ENCODE measurements at places on chromosomes 6 and 20. TPM values are rescaled to one million over a fixed set of nuclear protein-coding genes. Genes with fewer than 3 reads are reported as not detected.

GRCh38 chr6:67974931-67975330 lies 660.2 kb upstream of the ADGRB3 start:
- DNase-seq = no peak

RBM38 gene
- 11.2 TPM for total RNA-seq

- no peak for DNase-seq
Measured at GRCh38 chr6:40997234-40997957, 41.6 kb downstream of the UNC5CL start.

DNA sequence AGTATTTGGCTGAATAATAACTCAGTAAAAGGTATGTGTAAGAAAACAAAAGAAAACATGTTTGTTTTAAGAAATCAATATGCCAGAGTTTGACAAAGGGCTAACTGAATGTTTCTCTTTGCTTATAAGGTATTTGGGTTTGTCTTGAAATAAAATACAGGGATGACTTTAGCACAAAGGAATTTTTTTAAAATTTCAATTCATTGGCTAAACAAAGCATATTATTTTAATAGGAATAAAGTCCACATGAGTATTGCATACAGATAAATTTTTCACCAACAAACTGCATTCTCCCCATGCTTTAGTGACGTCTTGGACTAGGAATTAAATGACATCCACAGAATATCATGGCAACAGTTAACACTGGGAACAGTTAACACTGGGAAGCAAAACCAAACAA lies 480.0 kb upstream of the JAG1 start:
- DNase-seq = no peak

DNA sequence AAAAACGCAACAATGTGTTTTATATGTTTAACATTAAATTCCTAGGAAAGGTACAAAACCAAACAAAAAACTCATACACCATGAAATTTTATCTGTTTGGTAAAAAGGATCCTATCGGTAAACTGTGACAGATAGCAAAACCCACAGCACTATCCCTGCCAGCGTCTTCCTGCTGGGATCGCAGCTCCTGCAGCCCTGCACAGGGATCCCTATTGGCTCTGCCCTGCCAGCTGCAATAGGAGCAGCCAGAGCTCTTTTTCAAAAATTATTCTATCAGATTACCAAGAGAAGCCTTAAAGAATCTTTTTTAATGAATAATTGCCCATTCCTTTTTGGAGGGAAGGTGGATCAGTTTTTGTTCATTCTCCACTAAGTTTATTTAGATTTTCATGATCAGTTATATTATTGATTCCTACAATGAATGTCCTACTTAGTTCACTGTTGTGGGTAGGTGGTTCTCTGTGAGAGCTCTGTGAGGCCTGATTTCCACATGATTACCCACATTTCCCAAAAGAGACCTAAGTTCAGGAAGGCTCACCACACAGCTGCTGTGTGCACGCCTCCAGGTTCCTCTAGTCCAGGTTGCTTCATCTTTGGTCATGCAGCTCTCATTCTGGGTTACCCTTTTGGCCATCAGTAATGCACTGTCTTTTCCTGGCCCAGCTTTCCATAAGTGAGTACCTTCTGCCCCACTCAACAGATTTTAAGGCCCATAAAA lies 293.8 kb downstream of the FRK start:
- DNase-seq = no peak

- no peak for DNase-seq
Measured at GRCh38 chr20:45835825-45836224, 2.2 kb downstream of the SNX21 start.

RHAG gene
- not detected for total RNA-seq

TRIM40 gene
- total RNA-seq = not detected

AKAP7 gene
- total RNA-seq = 212 TPM

VSTM2L gene
- total RNA-seq = 39.6 TPM

- DNase-seq = no peak
Measured at GRCh38 chr6:3800850-3801591, 48.2 kb upstream of the FAM50B start.

- DNase-seq = no peak
Measured at GRCh38 chr20:57996936-57997890, 231.2 kb downstream of the ANKRD60 start.

DNA sequence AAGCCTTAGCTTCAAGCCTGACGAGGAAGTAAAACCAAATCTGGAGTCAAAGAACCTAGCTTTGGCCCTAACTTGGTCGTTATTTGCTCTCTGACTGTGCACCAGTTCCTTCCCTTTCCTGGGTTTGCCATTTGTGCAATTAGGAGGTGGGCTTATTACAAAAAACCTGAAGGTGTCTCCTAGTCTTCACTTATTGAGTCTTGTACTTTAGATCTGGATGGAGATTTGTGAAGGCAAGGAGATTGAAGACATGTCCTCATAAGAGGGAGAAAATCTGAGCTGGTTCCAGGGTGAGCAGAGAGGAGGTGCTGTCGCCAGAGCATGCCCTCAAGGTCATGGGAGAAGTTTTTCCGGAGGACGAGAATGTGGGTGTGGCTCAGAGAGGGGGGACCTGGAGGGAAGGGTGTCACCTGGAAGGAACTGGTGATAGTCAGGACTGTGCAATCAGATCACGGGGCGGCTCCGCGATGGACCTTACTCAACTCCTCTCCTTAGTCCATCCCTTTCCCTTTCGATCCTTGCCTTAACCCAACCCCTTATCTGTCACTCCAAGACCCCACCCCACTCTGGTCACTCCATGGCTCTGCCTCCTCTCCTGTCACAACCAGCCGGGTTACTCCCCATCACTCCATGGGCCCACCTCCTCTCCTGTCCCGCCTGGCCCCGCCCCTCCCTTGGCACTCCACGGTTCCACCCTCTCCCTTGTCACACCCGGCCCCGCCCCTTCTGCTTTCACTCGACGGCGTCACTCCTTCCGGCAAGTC lies 588 bp upstream of the ACSS2 start:
- DNase-seq = no peak

CCN2 gene
- total RNA-seq = 6.9 TPM

TSHZ2 gene
- total RNA-seq = 0.31 TPM

DNA sequence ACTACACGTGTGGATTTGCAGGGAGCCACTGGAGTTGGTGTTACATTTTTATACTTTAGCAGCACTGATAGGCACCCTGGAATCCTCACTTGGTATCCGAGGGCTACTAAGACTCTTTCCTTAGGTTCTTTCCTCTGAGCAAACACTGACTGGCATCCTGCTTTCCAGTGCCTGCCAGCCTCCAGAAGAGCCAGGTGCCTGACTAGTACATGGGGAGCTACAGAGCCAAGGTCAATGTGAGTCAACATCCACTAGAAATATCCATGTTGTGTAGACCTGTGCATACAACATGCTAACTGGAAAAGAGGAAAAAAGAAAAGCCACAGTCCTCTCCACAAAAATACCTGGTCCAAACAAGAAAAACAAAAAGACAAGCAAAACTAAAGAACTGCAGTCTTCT lies 5.9 kb downstream of the TUBB1 start:
- no peak for DNase-seq

GRCh38 chr6:143744551-143745165 lies 66.9 kb downstream of the PHACTR2 start:
- no peak for DNase-seq

- DNase-seq = no peak
Measured at GRCh38 chr20:52676283-52676995, 295.7 kb upstream of the TSHZ2 start.

DNA sequence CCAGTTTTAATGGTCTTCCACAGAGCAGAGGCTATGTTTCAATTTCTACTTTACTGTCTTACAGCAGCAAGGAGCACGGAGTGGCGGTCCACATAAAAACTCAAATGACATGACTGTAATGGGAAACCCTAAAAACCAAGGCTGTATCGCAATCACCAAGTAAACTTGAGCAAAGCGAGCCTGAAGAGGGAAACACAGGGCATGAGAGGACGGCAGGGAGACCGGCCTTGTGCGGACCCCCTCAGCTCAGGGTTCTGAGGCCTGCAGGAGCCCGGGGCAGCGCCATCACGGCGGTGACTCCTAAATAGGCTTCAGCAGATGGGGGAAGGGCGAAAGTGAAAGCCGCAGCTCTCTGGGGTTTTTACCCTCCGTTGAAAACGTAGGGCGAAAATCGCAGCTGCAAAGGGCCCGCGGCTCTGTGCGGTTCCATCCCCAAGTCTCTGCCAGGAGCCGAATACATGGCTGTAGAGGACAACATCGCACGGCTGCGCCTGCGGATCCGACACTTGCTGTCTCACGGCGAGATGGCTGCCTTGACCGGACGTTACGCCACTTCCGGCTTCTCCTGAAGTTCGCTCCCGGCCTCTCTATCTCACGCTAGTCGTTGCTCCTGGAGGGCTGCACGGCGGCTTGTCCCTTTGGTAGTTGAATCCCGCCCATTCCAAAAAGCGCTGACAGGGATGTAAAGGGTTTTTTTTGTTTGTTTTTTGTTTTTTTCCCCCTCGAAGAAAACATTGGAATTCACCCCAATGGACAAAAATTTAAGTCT lies at the start of gene PSMB1:
TSS of gene PSMB1 (minus strand) at position 543 of the 769 bp plus-strand sequence. CDS start at position 478, 65 bp downstream.
- DNase-seq = peak; percentile 93

- no peak for DNase-seq
Measured at GRCh38 chr20:35972462-35972861, 4.1 kb downstream of the CNBD2 start.

- no peak for DNase-seq
Measured at GRCh38 chr6:15444881-15445280, 199.0 kb downstream of the JARID2 start.

RAB44 gene
- not detected for total RNA-seq

GRCh38 chr6:107820338-107821261 lies 3.5 kb downstream of the SCML4 start:
- no peak for DNase-seq

GRCh38 chr20:11936157-11936556 lies 18.5 kb downstream of the BTBD3 start:
- no peak for DNase-seq

FNDC1 gene
- 1.1 TPM for total RNA-seq

FAM229B gene
- total RNA-seq = 22.5 TPM

DNA sequence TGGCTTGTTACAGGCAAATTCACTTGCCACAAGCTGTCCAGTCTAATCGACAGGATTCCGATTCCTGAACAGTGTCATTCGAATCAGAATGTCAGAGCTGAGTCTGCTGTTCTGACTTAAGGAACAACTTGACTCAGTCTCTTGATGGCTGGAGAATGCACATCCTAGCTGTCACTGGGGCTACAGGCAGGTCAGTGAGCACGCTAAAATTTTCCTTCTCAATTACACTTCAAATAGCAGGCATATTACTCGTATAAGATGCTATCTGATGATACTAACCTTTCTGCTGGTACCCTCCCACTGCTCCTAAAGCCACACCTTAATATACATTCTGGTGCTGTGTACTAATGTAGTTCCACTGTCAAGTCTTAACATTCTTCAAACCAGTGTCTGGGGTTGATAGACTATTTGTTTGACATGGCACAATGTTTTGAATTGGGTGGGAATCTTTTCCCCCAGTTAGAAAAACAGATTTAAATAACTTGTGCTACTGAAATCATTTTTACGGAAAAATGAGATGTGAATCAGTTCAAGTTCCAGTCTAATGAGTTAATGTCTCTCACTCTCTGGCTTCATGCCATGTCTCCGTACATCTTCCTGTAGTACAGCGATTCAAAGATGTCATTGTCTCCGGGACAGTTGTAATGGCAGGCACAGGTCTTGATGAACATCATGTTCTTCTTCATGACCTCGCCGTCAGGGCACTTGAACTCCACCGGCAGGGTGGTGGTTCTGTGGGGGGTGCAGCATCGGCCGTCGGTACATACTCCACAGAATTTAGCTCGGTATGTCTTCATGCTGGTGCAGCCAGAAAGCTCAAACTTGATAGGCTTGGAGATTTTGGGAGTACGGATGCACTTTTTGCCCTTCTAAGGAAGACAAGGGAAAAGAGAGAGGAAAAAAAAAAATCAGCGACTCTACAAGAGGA lies 2.2 kb downstream of the CCN2 start:
- DNase-seq = no peak
